ENCODE measurements at places on chromosomes 12 and 14. TPM values are rescaled to one million over a fixed set of nuclear protein-coding genes. Genes with fewer than 3 reads are reported as not detected.

ALDH2 gene
- 30.3 TPM for total RNA-seq

APOF gene
- not detected for total RNA-seq

CFL2 gene
- 149 TPM for total RNA-seq

TCL1B gene
- not detected for total RNA-seq

MIP gene
- total RNA-seq, result not detected

GPRC5A gene
- 6.2 TPM for total RNA-seq

IQSEC3 gene
- 0.59 TPM for total RNA-seq

All from smooth muscle cell of the umbilical artery (primary cell).